ENCODE measurements at places on chromosomes 3 and 15. TPM values are rescaled to one million over a fixed set of nuclear protein-coding genes. Genes with fewer than 3 reads are reported as not detected.

GRCh38 chr15:88904624-88905327 is 8.4 kb downstream of the MFGE8 start:
- peak; percentile 68 for DNase-seq

DNA sequence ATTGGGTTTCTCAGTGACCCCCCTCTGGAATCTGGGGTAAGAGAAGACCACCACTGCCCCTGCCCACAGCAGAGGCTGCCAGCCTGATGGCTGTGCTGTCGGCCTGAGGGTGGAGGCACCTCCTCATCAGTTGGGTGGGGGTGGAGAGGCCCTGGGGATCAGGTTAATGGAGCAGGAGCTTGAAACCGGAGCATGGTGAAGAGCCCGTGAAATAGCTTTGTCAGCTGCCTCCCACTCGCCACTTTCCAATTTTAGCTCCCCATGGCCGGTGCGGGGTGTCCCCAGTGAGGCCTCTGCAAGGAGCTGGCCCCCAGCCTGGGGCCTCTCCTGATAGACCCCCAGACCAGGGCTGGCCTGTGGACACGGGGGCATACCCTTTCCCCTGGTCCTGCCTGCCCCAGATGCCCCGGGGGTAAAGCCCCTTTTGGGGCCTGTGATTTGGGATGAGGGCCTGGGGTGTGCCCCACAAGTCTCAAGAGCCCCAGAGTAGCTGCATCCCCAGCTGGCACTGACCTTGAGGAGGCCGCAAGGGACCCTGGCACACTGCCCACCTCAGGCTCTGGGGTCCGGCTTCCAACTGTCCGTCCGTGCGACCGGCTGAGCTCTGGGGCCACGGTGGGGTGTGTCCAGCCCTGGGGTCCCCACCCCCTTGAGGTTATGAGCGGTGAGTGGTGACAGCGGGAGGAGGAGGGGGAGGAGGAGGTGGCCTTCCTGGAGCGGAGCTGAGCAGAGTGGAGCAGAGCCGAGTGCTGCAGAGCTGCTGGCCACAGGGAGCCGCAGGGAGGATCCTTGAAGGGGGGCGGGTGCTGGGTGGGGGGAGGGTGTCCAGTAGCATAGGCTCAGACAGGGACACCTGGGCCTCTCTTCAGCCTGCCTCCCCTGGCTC is at the start of gene HHATL:
Gene HHATL, minus strand, starts transcription at position 733 of the 886 bp plus-strand sequence. CDS start 1,972 bp downstream, outside the sequence.
- DNase-seq = no peak

The TRH gene
- polyA plus RNA-seq = 0.12 TPM

The OR5K2 gene
- polyA plus RNA-seq = 1.2 TPM

Measured in left kidney (tissue), 8 donors.